Activated CD4-positive, alpha-beta memory T cell treated with anti-CD3 and anti-CD28 coated beads for 36 hours (primary cell): ENCODE measurements at places on chromosomes 1 and 21. TPM values are rescaled to one million over a fixed set of nuclear protein-coding genes. Genes with fewer than 3 reads are reported as not detected.

Gene MCOLN3
- total RNA-seq: 0.62 TPM

Gene PGLYRP4
- not detected for total RNA-seq

Gene COL16A1
- total RNA-seq: 0.12 TPM

Gene DR1
- total RNA-seq: 77.4 TPM

Gene TMEM234
- 7.8 TPM for total RNA-seq

Gene KCNT2
- not detected for total RNA-seq

Gene HTR1D
- total RNA-seq: not detected

Gene SH2D2A
- 294 TPM for total RNA-seq
